ENCODE measurements at places on chromosomes 13 and 19.

- no peak for DNase-seq
These were observed 5.2 kb upstream of the IFT88 start for GRCh38 chr13:20561741-20562140.

- no peak for DNase-seq
These were observed 108.1 kb upstream of the SOX1 start for GRCh38 chr13:111958612-111959395.

- DNase-seq: peak; percentile 66
These were observed 56.7 kb downstream of the STARD13 start for GRCh38 chr13:33228648-33229445.

DNA sequence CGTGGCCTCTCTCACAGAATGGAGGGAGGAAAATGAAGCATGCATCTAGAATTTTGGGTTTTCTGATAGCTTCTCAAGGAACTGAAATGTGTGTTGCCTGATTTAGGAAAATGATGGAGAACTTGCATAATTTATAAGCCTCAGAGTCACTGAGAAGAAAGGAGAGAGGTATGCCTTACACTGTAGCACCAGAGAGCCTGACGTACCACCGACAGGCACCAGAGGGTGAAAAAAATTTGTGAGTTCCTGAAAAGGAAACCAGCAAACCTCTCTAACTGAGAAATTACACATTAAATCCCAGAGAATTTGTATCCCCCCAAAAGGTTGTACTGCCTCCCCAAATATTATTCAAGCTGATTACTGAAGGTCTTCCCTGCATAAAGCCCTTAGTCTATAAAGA, 915.3 kb upstream of the SLITRK6 start:
- DNase-seq: no peak

- DNase-seq: no peak
These were observed 49.2 kb upstream of the ADGRE1 start for GRCh38 chr19:6838062-6838655.

DNA sequence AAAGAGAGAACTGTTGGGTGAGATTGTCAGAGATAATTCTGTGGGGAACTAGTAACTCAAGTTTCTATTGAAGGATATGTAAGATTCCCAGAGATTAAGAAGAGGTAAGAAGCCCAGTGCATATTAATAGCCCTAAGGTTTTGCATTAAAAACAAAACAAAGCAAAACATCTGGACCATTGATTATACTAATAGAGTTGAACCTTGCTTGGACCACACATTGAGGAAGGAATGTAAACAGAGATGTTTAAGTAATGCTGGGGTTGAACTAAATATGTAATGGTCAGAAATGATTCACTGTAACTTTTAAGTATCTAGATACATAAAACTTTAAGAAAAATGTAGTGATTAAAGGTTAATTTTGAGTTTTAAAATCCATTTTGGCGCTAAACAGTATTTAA, 1770.0 kb downstream of the PCDH9 start:
- no peak for DNase-seq

DNA sequence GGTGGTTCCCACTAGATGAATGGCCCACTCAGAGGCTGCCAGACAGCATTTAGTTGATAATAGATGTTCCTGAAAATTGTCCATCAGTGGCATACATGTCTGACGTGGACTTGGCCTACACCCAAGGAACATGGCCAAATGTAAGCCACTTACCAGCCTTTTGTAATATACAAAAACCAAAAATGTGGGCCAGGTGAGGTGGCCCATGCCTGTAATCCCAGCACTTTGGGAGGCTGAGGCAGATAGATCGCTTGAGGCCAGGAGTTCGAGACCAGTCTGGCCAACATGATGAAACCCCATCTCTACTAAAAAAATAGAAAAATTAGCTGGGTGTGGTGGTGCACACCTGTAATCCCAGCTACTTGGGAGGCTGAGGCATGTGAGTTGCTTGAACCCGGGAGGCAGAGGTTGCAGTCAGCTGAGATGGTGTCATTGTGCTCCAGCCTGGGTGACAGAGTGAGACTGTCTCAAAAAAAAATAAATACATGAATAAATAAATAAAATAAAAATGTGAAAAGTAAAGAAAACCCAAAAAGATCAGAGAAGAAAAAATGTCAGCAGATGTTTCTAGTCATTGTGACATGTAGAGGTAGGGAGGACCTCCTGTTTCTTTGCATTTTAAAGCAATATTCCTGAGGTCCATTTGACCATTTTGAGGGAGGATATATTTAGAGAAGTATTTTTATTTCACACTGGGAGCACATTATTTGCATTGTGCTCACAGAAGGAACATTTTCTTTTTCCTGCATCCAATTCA, 7.1 kb upstream of the WTIP start:
- DNase-seq: no peak

GRCh38 chr13:98961503-98962105, 16.3 kb downstream of the DOCK9 start:
- no peak for DNase-seq

GRCh38 chr13:95546919-95547318, 5.6 kb upstream of the CLDN10 start:
- DNase-seq: no peak

DNA sequence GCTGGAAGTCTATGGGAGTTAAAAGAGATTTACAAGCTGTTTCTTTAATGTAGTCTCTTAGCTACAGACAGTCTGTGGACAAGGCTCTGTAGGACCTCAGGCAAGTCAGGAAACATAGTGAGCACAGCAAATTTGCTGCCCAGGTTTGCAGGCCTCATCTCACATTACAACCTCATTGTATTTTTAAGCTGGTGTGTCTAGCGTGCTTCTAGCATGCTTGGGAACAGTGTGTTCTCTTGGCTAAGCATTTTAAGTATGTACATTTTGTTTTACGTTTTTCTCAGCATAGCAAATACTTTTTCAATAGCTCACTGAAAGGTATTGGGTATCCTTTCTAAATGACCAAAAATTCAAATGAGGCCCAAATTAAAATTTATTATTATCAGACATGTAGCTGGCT, 113.2 kb downstream of the STARD13 start:
- DNase-seq: no peak
